Stimulated activated CD8-positive, alpha-beta memory T cell treated with anti-CD3 and anti-CD28 coated beads, Interleukin-15, amount 100 ng/mL, for 48 hours (primary cell): ENCODE measurements at places on chromosomes 3 and 15.

GRCh38 chr3:155363690-155364070, 70.2 kb upstream of the STRIT1 start:
- DNase-seq, result no peak

- DNase-seq, result no peak
Measured at GRCh38 chr15:68989541-68990230, 24.8 kb upstream of the NOX5 start.

DNA sequence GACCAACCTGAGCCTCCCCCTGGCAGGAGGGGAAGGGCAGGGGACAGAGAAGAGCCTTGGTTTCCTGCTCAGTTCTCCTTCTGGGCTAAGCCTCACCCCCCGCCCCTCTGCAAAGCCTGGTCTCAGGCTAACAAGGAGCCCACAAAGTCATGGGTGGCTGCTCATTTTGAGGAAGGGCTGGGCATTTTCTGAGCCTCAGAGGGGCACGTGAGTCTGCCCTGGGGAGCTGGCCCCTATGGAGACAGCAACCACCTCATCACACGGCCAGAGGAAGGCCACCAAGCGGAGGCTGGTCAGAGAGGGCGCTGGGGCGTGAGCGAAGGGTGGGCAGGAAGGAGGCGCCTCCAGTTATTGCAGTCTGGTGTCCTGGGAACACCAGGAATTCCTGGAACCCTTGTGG, 18.7 kb downstream of the ABTB1 start:
- DNase-seq, result no peak

- no peak for DNase-seq
Measured at GRCh38 chr15:28979208-28979841, 93.6 kb downstream of the APBA2 start.

DNA sequence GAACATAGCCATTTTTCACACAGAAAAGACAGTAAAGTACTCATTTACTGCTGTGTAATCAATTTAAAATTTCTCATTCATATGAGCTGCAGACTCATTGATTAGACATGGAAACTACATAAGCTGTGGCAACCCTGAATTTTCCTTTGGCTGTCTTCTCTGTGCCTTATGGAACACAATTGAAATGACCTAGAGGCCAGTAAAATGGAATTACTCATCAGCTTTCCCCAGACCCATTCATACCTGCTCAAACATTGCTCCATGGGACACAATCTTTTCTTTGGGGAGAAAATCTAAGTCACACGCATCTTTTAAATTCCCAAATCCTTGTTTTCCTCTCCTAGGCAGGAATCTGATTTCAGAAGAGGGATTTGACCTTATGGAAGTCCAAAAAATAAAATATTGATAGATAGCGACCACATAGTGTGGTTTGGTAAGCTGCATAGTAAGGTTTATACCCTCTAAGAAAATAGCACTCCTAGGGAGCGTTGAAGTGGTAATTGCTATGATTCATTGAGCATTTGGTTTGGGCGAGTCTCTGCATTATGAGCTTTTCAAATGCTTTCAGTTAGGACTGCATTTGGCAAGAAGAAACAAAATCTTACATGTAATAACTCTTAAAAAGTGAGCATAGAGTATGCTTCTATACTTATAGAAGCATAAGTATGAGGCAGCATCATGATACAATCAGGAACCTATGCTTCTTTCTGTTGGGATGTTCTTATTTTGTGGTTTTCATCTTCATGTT, 243.4 kb upstream of the GADL1 start:
- DNase-seq, result no peak

DNA sequence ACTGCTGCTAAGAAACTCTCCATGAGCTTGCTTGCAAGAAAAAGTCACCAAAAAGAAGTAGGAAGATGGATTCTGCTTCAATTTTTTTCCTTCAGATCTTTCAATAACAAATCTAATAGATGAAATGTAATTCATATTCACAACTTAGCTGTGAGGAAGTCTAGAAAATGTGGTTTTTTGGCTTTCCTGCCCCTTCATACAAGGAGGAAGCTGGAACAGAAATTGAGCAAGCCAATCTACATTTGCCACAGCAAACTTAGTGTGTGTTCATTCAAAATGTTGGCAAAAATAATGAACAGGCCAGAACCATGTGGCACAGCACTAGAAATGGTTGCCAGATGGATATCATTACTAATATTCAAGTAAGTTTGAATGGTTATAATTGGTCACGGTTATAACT, 93.2 kb upstream of the NEDD4 start:
- no peak for DNase-seq
